ENCODE measurements at places on chromosomes 3 and 15.

- DNase-seq: peak; percentile 74
Observed at GRCh38 chr3:134330883-134331810, 43.1 kb downstream of the AMOTL2 start.

GRCh38 chr15:31163769-31164572, 62.4 kb upstream of the TRPM1 start:
- DNase-seq: no peak

DNA sequence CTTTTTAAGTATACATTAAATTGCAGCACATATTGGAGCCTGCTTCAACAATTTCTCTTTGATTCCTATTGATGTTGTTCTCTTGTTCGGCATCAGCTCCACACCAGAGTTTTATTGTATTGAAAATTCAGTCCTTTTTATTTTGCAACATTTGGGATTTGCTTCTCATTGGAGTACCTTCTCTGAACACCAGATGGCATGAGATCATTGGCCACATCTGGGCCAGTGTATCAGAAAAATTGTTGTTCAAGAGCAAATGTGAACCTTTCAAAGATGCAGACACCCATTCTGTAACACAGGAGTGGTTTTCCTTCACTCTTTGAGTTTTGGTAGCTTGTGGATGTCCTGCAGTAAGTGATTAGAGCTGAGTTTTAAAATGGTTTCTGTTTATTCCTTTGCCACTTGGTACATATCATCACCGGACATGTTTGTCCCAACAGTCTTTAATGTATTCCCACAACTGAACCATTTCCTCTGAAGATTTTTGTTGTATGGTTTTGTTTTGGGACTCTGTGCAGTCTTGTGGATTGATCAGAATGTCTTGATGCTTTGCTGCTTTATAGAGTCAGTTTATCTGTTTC, 96.1 kb downstream of the MCTP2 start:
- DNase-seq: peak; percentile 46

DNA sequence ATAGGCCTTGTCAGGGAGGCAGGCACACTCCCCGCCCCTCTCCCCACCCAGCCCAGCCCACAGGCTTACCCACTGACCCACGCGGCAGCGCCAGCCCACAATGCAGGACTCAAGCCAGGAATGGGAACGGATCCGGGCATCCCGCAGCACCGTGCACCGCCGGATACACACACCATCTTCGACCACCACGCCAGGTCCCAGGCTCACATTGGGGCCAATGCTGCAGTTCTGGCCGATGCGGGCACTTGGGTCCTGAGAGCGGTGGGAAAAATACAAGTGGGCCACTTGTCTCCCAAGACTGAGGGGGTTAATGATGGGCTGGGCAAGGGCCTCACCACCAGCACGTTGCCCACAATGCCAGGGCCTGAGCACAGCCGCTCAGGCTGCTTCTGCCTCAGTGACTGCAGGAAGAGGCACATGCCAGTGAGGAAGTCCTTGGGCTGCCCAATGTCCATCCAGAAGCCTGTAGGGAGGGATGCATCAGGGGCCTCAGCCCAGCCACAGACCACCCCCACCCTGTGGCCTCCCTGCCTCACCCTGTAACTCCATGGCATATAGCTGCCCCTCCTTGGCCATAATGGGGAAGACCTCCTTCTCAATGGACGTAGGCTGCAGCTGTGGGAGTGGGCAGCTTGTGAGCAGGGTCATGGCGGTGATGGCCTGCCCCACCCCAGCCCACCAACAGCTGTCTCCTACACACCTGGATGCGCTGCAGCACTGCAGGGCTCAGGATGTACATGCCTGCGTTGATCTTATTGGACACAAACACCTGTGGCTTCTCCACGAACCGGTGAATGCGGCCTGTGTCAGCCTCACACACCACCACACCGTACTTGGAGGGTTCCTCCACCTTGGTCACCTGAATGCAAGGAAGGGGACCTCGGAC, 1.6 kb downstream of the GMPPB start:
- no peak for DNase-seq

GRCh38 chr15:73924171-73924921, 1.9 kb upstream of the LOXL1 start:
- no peak for DNase-seq

DNA sequence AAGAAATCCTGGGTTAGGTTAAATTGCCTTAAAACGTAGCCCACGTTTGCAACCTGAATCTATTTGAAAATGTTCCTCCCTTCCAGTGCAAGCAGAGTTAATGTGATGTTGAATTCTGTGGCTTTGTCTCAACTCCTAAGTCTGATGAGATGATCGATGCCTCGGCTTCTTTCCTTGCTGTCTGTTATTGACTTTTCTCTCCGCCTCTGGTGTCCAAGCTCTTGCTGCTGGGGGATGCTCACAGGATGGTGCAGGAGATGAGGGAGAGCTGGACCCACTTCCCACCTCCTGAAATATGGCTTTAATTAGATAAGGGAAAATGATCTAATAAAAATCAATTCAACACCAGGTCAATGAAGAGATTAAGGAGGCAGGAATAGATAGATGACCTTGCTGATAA, 407.9 kb upstream of the RGMA start:
- no peak for DNase-seq

DNA sequence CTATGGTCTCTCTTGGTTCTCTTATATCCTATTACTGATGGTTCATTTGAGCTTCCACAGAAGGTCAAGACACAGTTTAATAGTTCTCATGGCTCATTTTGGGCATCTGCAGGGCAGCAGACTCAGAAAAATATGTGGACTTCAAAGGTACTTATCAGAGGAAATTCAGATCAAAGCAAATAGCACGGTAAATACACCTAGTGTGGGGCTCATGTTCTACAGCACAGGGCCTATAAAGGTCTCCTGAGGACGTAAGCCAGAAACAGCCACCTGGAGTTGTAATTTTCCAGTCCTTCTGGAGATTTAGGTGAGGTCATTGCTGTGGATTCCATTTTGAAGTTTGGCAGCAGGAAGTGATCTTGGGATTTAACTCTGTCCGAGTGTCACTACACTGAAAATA, 134.5 kb upstream of the SGO1 start:
- DNase-seq: no peak

GRCh38 chr3:136120373-136121348, 75.5 kb downstream of the MSL2 start:
- DNase-seq: peak; percentile 78

- peak; percentile 75 for DNase-seq
Observed at GRCh38 chr3:150495563-150496168, 50.6 kb downstream of the SERP1 start.
